ENCODE measurements at places on chromosomes 16 and 17. TPM values are rescaled to one million over a fixed set of nuclear protein-coding genes. Genes with fewer than 3 reads are reported as not detected.
A peak's percentile ranks its signal among the peaks of the same experiment; 100 is the strongest.

The RAC3 gene
- total RNA-seq = 8.2 TPM

The TOM1L1 gene
- total RNA-seq = 64.1 TPM

GRCh38 chr17:51065466-51065865 lies 55.2 kb downstream of the SPAG9 start:
- no peaks in the 10 kb centered on the region for H3K4me1 ChIP-seq
- no peak for DNase-seq
- H3K36me3 ChIP-seq = no peaks in the 10 kb centered on the region

- no peaks in the 10 kb centered on the region for H3K27me3 ChIP-seq
- no peak overlapping the region for H3K27ac ChIP-seq
- peaks cover 4% of the 10 kb centered on the region for H3K4me1 ChIP-seq
- H3K4me3 ChIP-seq = no peak overlapping the region
- no peaks in the 10 kb centered on the region for H3K36me3 ChIP-seq
- no peak for DNase-seq
Measured at GRCh38 chr17:57559634-57560318, 185.3 kb downstream of the CCDC182 start.

- peak overlapping the region; percentile 92 for H3K27ac ChIP-seq
- peaks cover 76% of the 10 kb centered on the region for H3K4me1 ChIP-seq
- no peak for DNase-seq
- H3K36me3 ChIP-seq = peaks cover 17% of the 10 kb centered on the region
- H3K27me3 ChIP-seq = no peaks in the 10 kb centered on the region
Measured at GRCh38 chr17:42521666-42522262, 14.3 kb upstream of the NAGLU start.

The ITGA2B gene
- total RNA-seq = 3.4 TPM

The CD300A gene
- 19.9 TPM for total RNA-seq

- no peak overlapping the region for H3K4me3 ChIP-seq
- peaks cover 3% of the 10 kb centered on the region for H3K4me1 ChIP-seq
- H3K27me3 ChIP-seq = no peaks in the 10 kb centered on the region
Measured at GRCh38 chr17:50882851-50883250, 16.7 kb upstream of the TOB1 start.

The CXCL16 gene
- 156 TPM for total RNA-seq

- no peaks in the 10 kb centered on the region for H3K36me3 ChIP-seq
- no peak for DNase-seq
- no peaks in the 10 kb centered on the region for H3K27me3 ChIP-seq
- H3K4me3 ChIP-seq = no peak overlapping the region
- H3K4me1 ChIP-seq = peaks cover 28% of the 10 kb centered on the region
Measured at GRCh38 chr16:15810411-15810810, 46.4 kb downstream of the MYH11 start.
